Iris pigment epithelial cell (primary cell): ENCODE measurements at places on chromosomes 2 and 18.
A peak's percentile ranks its signal among the peaks of the same experiment; 100 is the strongest.

- DNase-seq = no peak
These were observed 8.0 kb downstream of the HDAC4 start for GRCh38 chr2:239392688-239393387.

- no peak for DNase-seq
These were observed 102.7 kb downstream of the SMIM21 start for GRCh38 chr18:75324686-75325257.

- peak; percentile 45 for DNase-seq
These were observed 17.3 kb upstream of the GTF2A1L start for GRCh38 chr2:48600204-48600813.

DNA sequence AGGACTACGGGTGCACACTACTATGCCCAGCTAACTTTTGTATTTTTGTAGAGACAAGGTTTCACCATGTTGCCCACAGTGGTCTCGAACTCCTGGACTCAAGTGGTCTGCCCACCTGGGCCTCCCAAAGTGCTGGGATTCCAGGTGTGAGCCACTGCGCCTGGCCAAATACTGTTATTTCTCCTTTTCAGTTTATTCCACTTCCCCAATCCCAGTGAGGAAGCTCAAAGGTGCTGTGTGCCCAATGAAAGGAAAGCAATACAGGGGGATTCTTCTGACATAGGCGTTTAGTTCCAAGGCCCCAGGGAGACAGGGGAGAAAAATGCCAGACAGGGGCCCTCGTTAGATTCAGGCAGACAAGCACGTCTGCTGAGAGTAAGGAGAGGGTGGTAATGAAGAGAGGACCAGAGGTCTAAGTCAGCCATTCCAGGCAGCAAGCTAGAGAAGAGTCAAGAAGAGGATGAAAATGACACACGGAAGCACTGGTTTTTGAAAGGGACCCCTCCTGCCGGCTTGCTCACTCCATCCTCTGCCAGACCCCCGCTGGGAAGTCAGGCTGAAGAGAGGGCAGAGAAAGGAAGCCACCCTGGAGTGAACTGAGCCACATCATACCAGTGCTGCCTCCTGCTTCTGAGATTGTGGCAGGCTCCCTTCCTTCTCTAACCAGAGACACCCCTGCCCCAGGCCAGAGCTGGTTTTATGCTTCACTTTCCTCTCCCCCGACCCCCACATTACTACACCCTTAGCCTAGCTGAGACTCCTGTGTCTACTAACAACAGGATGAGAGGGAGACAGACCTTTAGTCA is 6.7 kb downstream of the INO80C start:
- DNase-seq = no peak

GRCh38 chr2:103656558-103656957 is 894.7 kb downstream of the TMEM182 start:
- DNase-seq = peak; percentile 3

GRCh38 chr2:129708221-129708967 is 271.1 kb upstream of the RAB6C start:
- no peak for DNase-seq

GRCh38 chr2:80340022-80340421 is 35.5 kb upstream of the LRRTM1 start:
- DNase-seq = no peak

DNA sequence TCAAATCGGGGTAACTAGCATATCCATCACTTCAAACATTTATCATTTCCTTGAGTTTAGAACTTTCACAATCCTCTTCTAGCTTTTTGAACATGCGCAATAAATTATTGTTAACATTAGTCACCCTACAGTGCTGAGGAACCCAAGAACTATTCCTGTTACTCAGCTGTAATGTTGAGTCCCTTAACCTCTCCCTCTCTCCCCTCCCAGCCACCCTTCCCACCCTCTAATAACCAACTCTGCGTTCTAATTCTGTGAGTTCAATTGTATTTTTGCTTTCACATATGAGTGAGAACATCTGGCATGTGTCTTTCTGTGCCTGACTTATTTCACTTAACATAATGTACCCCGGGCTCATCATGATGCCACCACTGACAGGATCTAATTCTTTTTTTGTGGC is 78.6 kb upstream of the RANBP2 start:
- peak; percentile 95 for DNase-seq

GRCh38 chr2:67876176-67876575 is 186.6 kb downstream of the C1D start:
- no peak for DNase-seq

DNA sequence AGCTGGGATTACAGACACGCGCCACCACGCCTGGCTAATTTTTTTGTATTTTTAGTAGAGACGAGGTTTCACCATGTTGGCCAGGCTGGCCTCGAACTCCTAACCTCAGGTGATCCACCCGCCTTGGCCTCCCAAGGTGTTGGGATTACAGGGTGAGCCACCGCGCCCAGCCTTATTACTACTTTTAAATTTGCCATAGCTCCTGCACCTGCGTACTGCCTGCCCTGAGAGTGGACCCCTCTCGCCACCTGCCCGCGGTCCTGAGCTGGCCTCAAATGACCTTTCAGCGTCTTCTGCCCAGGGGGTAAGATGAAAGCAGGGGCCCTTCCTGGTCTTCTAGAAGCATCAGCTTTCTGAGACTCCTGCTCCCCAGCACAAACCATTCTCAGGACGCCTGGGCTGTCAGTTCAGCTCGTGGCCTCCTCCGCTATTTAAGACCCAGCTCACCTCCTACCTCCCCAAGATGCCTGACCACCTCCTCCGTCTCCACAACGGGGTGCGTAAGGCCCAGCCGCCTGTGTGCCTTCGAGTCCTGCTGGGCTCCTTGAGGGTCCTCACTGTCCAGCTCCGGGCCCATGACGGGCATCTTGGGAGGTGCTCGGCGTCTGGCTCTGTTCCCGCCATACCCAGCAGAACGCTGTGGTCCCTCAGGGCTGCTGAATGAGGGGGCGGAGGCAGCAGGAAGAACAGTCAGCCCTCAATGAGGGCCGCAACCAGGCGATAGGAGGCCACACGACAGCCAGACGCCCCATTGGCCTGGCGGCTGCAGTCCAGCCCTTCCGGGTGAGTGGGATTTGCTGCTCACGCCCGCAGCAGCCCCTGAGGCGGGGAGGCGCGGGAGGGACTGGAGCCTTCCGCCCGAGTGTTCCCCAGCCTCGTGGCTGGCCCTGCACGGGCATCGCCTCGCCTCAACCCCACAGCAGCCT is 266.6 kb downstream of the TFCP2L1 start:
- DNase-seq = peak; percentile 26

DNA sequence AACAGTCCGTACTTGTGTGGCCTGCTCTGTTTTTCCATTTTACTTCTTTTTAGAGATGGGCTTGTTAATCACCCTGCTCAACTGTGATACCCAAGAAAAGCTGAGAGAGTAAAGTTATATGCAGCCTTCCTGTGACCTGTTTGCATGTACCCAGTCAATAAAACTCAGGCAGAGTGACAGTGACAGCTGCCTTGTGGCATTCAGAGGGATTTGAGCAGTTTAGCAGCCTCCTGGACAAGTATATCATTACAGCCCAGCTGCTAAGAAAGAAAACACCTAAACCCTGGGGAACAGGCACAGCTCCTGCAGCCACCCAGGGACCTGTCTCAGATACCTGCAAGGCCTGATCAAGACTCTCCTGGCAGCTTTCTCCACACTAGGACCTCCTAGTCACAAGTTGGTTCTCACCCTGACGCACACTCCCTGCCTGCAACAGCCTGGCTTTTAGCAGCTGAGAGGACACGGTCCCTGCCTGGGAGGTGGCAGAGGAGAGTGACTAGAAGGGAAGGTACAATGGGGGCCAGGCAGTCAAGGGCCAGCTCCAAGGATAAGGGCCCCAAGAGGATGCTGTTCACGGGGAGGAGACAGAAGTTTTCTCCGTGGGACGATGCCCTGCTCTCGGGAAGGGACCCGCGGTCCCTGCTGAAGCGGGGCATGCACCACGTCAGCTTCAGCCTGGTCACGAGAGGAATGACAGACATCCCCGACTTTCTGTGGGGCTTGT is at the start of gene LRRC30:
LRRC30 (plus strand) TSS at position 464 of the 724 bp plus-strand sequence; CDS start at position 514, 50 bp downstream.
- no peak for DNase-seq

DNA sequence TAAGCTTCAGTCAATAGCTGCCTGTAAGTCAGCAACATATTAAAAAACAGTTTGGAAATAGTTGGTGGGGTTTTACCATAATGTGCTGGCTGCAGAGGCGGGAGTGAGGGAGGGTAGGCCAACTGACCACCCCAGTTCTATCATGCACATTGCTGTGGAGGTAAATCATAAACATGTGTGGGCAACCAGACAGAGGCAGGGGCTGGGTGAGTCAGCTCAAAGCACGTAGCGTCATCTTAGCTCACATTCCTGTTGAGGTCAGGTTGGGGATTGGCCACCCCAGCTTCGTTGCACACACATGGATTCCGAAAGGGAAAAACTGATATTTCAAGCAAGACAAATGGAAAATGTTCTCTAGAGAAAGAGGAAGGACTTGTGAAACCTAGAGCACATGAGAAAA is 19.5 kb downstream of the GPR45 start:
- peak; percentile 100 for DNase-seq

DNA sequence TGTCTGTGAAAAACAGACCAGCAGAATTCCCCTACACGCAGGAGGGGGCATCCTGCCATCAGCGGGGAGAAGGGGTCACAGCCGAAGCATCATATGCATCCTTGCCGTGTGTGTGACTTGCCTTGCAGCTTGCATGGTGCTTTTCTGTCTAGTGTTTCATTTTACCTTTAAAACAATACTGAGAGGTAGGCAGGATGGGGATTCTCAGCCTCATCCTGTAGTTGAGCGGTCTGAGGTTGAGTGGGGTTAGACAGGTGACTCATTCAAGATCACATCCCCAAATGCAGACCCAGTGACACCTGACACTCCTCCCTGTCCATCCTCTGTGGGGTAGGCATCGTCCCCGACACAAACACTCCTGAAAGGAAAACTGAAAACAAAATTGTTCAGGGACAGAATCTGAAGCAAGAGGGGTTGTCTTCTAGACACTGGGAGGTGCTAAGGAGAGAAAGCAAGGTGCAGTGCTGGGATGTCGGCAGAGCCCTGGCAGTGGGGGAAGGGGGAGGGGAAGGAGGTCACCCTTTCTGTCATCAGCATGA is 7.9 kb downstream of the ARL4C start:
- DNase-seq = no peak

- no peak for DNase-seq
These were observed 34.5 kb downstream of the PDIA6 start for GRCh38 chr2:10777842-10778723.

GRCh38 chr18:61589053-61589723 is 256.0 kb downstream of the CDH20 start:
- peak; percentile 54 for DNase-seq

GRCh38 chr2:135531231-135532197 is at the start of gene R3HDM1:
R3HDM1 (plus strand) TSS chr2:135531484; CDS start chr2:135604846, 73,362 bp downstream.
- peak; percentile 100 for DNase-seq

DNA sequence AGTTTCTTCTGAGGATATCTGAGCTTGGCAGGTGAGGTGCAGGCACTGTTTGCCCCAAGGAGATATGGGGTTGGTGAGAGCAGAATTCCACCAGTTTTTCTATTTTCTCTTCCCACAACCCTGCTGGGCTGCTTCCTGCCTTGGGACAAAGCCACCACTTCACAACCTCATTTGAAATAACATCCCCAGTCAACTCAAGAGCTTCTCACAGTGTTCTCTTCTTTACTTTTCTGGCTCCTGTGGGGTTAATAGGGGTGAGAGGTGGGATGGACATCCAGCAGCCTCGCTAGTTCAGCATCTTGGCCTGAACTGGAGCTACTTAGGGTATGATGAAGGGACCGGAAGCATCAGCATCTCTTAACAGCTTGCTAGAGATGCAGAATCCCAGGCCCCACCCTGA is 106.3 kb downstream of the SLC4A3 start:
- no peak for DNase-seq

- DNase-seq = peak; percentile 10
These were observed 9.3 kb upstream of the EFHD1 start for GRCh38 chr2:232623768-232624765.

DNA sequence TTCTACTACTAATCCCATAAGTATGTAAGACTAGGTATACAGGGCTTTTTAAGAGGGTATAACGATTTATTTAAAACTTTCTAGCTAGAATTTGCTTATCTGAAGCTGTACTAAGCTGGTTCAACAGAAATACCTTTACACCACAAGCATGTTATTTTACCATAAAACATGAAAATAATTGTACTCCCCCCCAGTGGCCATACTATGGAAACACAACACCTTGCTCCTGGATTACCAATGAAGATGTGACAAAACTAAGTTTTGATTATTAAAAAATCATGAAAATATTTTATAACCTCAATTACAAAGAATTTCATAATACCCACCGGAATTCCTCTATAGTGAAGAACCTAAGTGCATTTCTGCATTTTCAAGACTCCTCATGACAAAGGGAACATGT is 27.3 kb downstream of the LPIN2 start:
- DNase-seq = peak; percentile 79

DNA sequence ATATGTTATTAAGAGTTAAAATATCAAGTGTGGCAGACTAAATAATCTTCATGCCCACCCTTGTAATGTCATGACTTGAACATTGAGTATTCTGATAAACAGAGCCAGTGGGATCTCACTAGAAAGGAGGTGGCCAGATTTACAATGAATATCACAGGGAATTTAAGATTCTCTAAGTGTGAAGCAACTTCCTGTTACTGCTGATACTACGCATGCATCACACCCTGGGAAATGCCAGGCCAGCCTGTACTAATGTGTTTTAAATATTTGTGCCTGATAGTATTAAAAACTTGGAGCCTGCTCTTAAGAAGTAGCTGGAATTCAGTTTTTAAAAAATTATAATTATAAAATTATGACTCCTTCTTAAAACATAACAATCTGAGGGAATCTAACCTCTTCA is 148.3 kb downstream of the LAMA3 start:
- DNase-seq = peak; percentile 96

DNA sequence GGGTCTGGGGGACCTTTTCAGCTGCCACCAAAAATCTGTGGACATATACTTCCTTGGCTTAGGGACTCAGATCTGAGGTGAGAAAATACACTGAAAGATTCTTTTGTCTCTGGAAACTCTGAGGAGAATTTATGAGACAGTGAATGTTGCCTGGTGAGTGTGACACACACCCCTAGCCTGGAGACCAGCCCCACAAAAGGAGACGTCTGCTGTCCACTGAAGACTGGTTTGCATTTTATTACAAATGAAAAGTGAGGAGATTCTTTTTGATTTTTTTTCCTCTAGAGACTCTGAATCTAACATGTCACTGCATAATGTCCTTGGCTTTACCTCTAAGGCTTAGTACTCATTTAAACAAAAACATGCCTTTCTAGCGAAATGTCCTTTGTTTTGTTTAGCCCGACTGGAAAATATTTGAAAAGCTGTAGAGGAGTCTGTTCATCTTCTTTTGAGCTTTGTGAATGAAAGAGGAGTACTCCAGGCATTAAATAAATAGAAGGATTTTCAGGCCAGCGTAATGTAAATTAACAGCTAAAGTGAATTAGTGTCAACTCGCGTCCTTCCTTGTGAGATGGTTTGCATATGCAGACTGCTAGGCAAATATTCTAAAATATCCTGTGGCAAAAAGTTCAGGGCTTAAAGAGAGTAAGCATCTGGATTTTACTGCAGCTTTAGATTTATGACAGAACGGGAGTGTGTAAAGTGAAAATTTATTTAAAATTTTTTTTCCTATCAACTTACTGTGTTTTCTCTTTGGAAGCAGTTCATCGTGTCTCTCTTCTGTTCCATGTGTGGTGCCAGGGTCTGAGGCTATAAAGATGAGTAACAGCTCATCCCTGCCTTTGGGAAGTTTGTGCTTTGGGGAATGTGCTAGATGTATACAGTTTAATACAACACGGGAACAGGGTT is 125.4 kb downstream of the VWA3B start:
- no peak for DNase-seq
